Colonic mucosa (tissue), 4 donors: ENCODE measurements at places on chromosomes 3 and 15.
A peak's percentile ranks its signal among the peaks of the same experiment; 100 is the strongest.

- H3K27me3 ChIP-seq, result no peaks in the 10 kb centered on the region
- peak; percentile 25 for DNase-seq
- no peaks in the 10 kb centered on the region for H3K36me3 ChIP-seq
- H3K4me1 ChIP-seq, result no peaks in the 10 kb centered on the region
- H3K4me3 ChIP-seq, result no peak overlapping the region
Observed at GRCh38 chr15:27059610-27060202, 88.7 kb downstream of the GABRG3 start.

- H3K4me3 ChIP-seq, result no peak overlapping the region
- no peaks in the 10 kb centered on the region for H3K27me3 ChIP-seq
- H3K27ac ChIP-seq, result no peak overlapping the region
- DNase-seq, result no peak
- H3K4me1 ChIP-seq, result no peaks in the 10 kb centered on the region
- H3K36me3 ChIP-seq, result no peaks in the 10 kb centered on the region
Observed at GRCh38 chr3:57354768-57355167, 62.3 kb upstream of the ASB14 start.

GRCh38 chr3:69770976-69771634 lies 31.8 kb downstream of the MITF start:
- no peaks in the 10 kb centered on the region for H3K4me1 ChIP-seq
- H3K36me3 ChIP-seq, result no peaks in the 10 kb centered on the region
- H3K27ac ChIP-seq, result no peak overlapping the region
- no peaks in the 10 kb centered on the region for H3K27me3 ChIP-seq

DNA sequence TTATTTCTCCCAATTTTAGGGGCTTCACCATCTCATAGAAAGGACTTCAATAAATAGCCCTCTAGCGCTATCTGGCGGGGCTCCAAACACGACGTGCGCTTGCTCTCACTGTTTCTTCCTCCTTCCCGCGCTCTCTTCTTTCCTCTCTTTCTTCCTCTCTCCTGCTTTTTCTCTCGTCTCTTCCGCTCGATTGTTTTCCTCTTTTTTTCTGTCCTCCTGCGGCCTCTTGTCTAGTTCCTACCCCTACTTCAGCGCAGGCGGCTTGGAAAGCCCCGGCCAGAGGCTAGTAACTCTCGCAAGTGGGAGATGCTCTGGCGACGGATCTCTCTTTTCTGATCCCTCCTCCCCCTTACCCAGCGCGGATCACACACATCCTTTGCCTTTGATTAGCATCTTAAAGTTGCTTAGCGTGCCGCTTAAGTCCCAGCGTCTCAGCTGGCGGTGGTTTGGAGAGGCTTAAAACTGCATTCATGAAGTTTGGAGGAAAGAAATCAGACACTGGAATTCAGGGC lies 6.2 kb upstream of the MEIS2 start:
- no peak overlapping the region for H3K4me3 ChIP-seq
- no peak overlapping the region for H3K27ac ChIP-seq
- H3K36me3 ChIP-seq, result no peaks in the 10 kb centered on the region
- no peak for DNase-seq

DNA sequence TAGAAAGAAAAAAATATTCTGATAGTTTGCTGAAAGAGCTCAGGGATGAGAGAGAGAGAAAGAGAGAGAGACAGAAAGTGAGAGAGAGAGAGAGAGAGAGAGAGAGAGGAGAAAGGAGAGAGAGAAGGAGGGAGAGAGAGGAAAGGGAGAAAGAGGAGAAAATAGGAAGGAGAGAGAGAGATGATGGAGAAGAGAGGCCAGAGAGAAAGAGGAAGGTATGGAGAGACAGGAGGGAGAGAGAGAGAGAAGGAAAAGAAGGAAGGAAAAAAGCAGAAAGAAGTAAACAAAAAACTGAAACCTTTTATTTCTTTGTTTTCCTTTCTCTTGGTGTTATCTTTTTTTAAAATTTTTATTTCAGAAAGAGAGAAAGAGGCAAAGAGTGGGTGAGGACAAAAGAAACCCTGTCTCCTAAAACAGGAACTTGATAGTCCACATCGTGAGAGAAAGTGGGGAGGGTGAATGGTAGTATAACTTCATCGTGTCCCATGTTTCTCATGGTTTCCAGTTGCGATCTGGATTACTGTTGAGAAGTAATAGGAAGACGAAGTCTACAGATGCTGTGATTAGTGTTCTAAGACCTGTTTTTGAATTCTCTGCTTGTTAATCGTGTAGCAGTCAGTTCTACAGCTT lies 279.7 kb downstream of the LPP start:
- peaks cover 10% of the 10 kb centered on the region for H3K4me1 ChIP-seq
- no peak overlapping the region for H3K4me3 ChIP-seq
- DNase-seq, result no peak
- no peaks in the 10 kb centered on the region for H3K36me3 ChIP-seq
- H3K27me3 ChIP-seq, result no peaks in the 10 kb centered on the region

- no peaks in the 10 kb centered on the region for H3K4me1 ChIP-seq
- H3K4me3 ChIP-seq, result no peak overlapping the region
- no peak overlapping the region for H3K27ac ChIP-seq
- H3K36me3 ChIP-seq, result no peaks in the 10 kb centered on the region
Observed at GRCh38 chr3:82938821-82939328, 1177.4 kb upstream of the GBE1 start.

DNA sequence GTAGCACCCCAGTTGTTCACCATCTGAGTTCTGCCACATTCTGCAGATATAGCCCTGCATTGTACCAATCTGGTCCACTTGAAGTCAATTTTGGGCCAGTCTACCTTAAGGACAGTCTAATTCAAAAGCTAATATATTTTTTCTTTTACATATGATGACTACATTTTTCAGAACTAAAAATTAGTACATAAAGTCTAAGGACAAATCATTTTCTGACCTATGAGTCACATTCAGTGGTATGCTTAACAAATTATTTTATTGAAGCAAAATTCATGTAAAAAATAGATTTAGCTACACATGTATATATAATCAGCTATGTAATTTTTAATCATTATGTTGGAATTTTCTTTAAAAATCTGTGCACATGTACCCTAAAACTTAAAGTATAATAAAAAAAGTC lies 52.1 kb upstream of the IL12A start:
- no peaks in the 10 kb centered on the region for H3K36me3 ChIP-seq
- no peak overlapping the region for H3K4me3 ChIP-seq
- DNase-seq, result no peak
